ENCODE measurements at places on chromosomes 1 and 21.
A peak's percentile ranks its signal among the peaks of the same experiment; 100 is the strongest.

DNA sequence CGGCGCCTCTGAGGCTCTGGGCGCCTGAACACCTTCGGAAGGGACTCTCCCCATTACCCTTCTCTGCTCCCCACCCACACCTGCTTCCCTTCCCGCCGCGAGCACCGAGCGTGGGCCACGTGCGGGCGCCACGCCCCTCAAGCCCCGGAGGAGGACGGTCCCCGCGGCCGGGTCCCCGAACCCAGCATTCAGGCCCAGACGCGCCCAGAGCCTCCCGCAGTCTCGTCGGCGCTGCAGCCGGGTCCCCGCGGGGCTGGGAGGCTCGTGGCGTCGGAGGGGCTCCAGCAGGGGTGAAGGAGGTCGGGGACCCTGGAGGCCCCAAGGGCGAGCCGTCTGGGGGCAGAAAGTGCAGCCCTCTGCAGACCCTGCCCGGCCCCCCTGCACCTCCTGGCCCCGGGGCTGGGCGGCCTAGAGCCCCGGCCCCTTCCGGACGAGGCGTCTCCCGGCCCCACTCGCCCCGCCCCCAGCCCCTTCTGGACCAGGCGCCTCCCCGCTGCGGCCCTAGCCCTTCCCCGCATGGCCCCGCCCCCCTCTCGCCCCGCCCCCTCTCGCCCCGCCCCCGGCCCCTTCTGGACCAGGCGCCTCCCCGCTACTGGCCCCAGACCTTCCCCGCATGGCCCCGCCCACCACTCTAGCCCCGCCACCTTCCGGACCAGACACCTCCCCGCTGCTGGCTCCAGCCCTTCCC lies 378 bp upstream of the SMIM1 start:
- DNase-seq, result peak; percentile 82

GRCh38 chr1:95118067-95118499 lies 928 bp downstream of the TLCD4 start:
- no peak for DNase-seq

DNA sequence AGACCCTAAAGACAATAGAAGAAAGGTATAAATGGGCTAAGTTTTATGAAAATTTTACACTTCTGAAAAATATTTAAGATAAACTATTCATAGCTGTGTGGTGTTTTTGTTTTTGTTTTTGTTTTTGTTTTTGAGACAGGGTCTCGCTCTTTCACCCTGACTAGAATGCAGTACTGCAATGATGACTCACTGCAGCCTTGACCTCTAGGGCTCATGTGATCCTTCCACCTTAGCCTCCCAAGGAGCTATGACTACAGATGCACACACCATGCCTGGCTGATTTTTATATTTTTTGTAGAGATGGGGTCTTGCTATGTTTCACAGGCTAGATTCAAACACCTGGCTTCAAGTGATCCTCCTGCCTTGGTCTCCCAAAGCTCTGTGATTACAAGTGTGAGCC lies 66.6 kb downstream of the PUM1 start:
- DNase-seq, result no peak

- no peak for DNase-seq
Measured at GRCh38 chr1:187691439-187691838, 862.7 kb downstream of the PLA2G4A start.

DNA sequence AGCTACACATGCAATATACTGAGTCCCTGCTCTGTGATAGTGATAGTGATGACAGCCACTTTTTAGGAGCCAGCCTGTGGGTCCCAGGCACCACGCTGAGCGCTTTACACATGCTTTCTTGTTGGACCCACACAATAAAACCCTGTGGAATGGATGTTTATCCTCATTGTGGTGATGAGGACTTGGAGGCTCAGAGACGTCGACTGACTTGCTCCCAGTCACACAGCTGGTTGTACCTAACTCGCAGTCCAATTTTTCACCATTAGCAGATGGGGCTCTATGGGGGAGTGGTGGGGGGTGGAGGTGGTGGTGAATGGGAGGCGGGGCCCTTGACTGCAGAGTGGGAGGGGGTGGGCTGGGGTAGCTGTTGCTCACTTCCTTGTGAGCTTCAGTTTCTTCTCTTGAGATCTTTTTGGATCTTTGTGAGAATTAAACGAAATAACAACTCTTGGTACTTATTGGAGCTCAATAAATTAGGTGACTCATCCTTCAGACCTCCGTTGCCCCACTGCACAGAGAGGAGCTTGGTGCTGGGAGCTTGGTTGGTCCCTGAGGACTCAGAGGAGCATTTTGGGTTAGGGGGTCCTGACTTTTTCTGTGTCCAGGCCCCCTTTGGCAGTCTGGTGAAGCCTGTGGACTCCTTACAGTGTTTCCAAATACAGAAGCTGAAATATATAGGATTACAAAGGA lies 61.8 kb upstream of the CD1D start:
- no peak for DNase-seq

- DNase-seq, result no peak
Measured at GRCh38 chr1:112520166-112520565, 11.4 kb downstream of the WNT2B start.

- DNase-seq, result no peak
Measured at GRCh38 chr21:26164311-26164710, 6.3 kb downstream of the APP start.

GRCh38 chr1:206089341-206089740 lies 27.8 kb downstream of the AVPR1B start:
- no peak for DNase-seq

DNA sequence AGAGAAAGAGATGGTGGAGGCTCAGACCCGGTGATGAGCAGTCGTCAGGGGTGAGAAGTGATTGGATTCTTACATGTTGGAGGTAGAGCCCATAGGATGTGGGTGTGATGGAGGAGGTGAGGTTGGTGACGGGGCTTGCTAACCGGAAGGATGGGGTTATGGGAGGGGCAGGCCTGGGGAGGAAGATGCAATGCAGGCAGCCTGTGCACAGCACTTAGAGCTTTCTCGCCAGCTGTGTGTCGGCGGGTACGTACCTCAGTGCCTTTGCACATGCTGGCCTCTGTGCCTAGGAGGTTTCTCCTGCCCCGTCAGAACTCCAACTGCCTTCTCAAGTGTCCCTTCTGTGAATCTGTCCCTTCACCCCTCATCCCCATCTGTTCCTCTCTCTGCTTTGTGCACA lies 2.9 kb upstream of the BSND start:
- no peak for DNase-seq

GRCh38 chr1:179146476-179146875 lies 64.6 kb downstream of the TOR3A start:
- DNase-seq, result no peak

- DNase-seq, result peak; percentile 14
Measured at GRCh38 chr1:181317261-181317930, 165.9 kb upstream of the CACNA1E start.

- no peak for DNase-seq
Measured at GRCh38 chr1:9345922-9346321, 53.2 kb downstream of the SPSB1 start.

DNA sequence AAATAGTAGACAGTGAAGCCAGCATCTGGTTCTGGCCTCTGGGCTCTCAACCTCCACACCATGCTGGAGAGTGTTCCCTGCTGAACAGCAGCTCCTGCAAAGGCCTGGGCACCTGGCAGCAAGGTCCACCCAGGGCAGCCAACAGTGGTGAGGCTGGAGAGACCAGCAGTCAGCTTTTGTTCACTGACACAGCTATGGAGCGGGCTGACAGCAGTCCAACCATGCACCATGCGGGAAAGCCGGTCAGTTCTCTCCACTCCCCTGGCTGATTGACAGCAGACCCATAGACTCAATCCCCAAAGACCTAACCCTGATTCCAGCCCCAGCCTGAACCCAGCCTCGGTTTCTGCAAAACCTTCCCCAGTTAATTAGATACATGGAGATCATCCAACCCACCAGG lies 49.0 kb downstream of the KLHDC7A start:
- no peak for DNase-seq

GRCh38 chr1:235919833-235920441 lies 53.2 kb upstream of the LYST start:
- DNase-seq, result no peak

GRCh38 chr1:2801046-2801445 lies 447 bp downstream of the TTC34 start:
- no peak for DNase-seq

DNA sequence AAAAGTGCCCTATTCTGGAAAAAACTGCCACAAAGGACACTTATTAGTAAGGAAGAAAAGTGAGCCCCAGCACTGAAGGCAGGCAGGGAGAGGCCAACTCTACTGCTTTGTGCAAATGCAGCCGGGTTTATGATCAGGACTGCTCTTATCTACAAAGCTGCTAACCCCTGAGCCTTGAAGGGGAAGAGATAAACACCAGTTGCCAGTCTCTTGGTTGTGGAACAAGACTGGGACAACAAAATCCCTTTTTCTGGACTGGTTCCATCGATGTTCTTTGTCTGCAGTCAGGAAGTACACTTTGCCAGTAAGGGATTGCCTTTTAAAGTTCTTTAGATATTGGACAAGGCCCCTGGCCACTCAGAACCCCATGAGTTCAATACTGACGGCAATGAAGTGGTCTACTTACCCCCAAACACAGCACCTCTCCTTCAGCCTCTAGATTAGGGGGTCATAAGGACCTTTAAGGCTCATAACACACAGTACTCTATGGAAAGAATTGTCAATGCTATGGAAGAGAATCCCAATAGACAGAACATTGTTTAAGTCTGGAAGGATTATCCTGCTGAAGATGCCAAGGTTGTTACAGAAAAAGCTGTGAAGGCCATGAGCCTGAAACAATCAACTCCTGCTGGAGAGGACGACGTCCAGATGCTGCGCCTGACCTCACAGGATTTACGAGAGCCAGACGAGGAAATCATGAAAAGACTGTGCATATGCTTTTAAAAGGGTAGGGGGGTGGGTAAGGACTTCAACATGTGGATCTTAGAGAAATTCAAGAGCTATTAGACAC lies 43.6 kb downstream of the GNB1 start:
- DNase-seq, result no peak

GRCh38 chr1:114282751-114283403 lies 129.2 kb upstream of the SYT6 start:
- DNase-seq, result peak; percentile 82

DNA sequence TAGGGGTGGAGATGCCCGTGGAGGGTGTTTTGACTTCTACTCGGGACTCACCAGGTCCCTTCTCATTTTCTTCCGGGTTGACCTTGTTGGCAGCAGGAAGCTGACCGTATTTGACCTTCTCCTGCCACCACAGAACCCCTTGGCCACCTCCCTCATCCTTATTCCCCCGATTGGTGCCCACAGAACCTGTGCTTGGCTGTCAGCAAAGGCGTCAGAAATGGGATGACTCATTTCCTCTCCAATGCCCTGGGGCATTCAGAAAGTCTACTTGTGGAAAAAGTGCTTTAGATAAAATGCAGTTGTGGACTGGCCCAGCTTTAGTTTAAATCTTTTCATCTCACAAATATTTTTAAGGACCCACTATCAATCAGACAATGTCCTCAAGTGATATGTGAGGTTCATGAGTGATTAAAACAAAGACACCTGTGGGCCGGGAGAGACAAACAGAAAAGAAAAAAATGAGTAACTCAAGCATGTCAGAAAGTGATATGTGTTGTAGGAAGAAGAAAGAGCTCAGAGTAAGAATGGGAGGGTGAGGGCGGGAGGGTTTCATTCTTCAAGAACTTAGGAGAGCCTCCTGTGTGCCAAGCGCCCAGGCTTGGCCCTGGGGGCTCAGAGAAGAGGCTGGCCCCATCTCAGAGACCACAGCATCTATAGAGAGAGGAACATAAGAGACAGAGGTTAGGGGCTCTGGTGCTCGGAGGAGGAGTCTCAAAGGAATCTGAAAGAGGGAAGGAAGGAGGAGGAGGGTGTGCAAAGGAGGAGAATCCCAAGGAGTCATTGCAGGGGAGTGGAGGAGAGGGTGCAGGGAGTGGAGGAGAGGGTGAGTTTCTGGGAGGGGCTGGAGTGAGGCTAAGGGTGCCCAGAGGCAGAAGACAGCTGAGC lies 221.6 kb upstream of the VAMP3 start:
- no peak for DNase-seq

- DNase-seq, result no peak
Measured at GRCh38 chr1:228174482-228175315, 9.1 kb downstream of the IBA57 start.

- DNase-seq, result no peak
Measured at GRCh38 chr1:62269851-62270495, 49.3 kb downstream of the KANK4 start.

DNA sequence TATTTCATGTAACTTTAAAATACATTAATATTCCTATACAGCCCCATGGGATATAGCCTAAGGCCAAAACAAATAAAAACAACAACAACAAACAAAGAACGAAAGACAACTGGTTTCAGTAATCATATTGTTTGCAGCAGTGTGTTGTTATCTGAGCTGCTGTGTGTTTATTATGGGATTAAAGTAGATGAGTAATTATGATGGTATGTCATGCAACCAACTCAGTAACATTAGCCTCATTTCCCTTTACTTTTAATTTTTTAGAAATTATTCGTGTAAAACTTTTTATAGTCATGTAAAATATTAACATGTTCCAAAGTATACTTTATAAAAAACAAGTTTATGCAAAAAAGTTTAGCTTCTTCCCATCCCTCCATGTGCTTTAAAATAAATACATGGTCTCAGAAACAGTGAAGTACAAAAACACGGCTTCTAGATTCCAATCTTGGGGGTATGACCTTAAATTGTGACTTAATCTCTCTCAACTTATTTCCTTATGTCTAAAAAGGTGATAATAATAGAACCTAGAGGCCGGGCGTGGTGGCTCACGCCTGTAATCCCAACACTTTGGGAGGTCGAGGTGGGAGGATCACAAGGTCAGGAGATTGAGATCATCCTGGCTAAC lies 176.1 kb downstream of the SLC45A1 start:
- DNase-seq, result no peak

GRCh38 chr1:86434059-86434458 lies 10.1 kb downstream of the CLCA2 start:
- DNase-seq, result no peak

GRCh38 chr1:231653632-231654031 lies 27.0 kb downstream of the DISC1 start:
- no peak for DNase-seq

DNA sequence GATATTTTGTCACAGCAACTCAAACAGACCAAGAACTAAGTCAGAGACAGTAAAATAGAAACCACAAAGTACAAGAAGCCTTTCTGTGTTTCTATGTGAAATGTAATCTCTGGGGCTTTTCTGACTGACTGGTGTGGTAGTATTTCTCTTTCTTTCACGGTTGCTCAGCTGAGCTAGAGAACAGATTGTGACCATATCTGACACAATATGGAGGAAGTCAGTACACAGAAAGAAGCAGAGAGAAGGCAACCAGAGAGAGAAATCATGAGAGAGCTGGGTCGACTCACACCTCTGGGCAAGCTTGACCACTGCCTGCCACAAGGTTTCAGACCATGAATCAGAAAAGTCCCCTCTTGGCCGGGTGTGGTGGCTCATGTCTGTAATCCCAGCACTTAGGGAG lies 208.9 kb upstream of the GREM2 start:
- DNase-seq, result no peak

DNA sequence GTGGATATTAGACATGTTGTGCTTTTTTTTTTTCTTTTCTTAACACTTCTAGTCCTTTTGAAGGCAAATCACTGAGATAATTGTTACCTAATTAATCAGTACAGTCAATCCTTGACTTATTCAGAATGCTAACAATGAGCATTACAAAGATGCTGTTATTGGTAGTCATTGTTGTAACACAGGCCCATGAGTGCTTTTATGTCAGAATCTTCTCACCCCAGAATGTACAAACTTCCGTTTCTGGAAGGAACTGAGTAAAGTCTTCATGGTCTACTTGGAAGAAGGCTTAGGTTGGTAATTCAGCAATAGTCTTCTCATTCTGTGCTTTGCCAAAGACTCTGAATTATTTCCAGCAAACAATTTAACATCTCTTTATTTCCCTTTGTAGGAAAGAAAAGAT lies 3.1 kb downstream of the KCNK1 start:
- no peak for DNase-seq

- no peak for DNase-seq
Measured at GRCh38 chr1:221716713-221717484, 25.0 kb downstream of the DUSP10 start.

GRCh38 chr1:912740-913301 lies 10.9 kb upstream of the SAMD11 start:
- peak; percentile 4 for DNase-seq

Measured in stimulated activated CD4-positive, alpha-beta T cell treated with anti-CD3 and anti-CD28 coated beads, Interleukin-4, amount 100 ng/mL, for 1 hour (primary cell).